ENCODE measurements at places on chromosomes 7 and 10.

GRCh38 chr7:40199076-40199802 lies 64.4 kb downstream of the SUGCT start:
- DNase-seq = no peak

DNA sequence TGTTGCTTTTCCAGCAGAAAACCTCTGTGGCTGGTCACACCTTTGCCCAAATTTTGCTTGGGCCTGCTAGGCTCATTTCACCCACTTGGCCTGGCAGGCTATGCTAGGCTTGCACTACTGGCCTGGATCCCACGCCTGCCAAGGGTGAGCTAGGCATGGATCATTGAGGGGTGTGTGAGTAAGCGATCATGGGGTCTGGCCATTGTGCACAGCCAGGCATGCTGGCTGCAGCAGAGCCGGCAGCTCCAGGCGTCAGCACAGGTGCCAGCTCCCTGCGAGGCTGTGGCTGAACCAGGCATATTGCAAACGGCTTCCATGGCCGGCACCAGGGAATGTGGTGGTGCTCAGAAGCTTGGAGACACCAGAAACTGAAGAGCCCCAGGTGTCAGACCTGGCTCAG lies 19.2 kb downstream of the CFAP70 start:
- DNase-seq = no peak

- DNase-seq = no peak
Observed at GRCh38 chr10:29648114-29648982, 13.6 kb upstream of the SVIL start.

DNA sequence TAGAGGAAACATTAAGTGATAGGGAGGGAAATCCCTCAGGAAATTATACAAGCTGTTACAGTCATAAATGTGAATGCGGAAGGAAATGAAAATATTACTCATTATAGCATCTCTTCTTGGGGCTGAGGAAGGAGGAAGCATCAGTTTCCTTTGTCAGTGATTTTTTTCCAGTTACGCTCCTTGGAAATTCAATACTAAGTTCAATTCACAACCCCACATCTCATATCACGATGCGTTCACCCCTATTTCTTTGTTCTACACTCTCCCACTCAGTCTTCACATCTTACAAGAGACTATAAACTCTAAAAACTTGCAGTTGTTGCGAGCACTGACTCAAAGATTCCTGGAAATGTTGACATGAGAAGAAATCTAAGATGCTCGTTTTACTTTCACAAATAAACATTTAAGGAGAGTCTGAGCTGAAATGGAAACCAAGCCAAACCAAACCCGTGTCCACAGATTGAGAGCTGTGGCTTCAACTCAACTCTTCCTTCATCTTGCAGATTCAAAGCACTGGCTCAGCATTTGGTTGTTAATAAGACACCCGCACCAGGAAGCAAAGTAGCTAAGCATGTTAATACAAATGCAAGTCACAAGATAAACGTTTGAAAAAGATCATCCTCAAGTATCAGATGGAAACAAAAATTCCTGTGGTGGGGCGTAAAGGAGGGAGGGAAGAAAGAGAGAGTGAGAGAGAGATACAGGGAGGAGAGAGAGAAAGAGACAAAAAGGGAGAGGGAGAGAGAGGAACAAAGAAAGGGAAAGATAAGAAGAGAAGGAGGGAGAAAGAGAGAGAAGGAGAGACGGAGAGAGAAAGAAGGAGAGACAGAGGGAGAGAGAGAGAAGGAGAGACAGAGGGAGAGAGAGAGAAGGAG lies 150.0 kb upstream of the RSU1 start:
- DNase-seq = no peak

DNA sequence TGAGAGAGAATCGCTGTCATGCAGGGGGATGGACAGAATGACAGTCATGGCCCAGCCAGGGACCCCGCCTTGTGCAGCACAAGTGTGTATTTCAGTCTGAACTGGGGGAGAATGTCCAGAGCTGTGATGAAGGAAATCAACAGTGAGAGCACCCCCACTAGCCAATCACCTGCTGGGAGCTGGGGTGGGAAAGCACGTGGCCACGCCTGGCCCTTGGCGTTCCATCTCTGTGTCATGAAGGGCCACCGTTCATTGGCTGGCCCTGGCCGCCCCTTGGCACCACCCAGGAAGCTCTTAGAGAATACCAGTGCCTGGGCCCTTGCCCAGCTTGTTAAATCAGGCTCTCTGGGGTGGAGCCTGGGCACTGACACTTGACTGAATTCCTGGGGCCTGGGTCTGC lies 22.8 kb downstream of the GRID1 start:
- DNase-seq = no peak

DNA sequence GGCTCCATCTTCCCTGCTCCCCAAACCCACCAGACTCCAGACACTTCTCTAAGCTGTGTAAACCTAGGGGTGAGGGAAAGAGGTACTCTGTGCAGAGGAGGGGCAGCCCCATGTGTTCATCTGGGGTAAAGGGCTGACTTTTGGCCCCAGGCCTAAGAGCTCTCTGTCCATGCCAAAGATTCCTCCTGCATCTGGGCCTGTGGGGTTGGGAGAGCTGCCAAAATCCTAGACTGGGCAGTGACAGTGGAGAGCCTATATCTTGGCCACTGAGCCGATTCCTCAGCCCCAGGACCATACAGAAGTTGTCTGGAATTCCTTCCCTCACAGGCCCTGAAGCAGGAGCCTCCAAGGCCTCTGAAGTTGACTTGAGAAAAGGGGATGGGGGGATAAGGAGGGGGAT lies 25.3 kb upstream of the LEP start:
- DNase-seq = no peak

DNA sequence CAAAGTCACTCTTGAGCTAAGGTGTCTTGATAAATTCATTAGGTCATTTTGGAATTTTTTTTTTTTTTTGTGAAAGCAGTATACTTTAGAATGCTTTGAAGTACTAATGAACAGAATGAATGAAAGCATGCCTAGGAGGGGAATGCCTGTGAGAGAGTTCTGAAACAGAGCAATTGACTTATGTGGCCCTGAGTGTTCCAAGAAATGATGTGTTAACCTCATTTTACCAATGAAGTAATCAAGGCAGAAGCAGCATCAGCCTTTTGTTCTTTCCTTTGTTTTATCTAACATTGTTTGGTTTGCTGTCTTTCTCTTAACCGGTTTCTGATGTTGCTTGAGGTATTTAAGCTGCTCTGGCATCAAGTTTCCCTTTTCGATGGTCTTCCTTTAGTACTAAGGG lies 154.6 kb upstream of the HGF start:
- no peak for DNase-seq

DNA sequence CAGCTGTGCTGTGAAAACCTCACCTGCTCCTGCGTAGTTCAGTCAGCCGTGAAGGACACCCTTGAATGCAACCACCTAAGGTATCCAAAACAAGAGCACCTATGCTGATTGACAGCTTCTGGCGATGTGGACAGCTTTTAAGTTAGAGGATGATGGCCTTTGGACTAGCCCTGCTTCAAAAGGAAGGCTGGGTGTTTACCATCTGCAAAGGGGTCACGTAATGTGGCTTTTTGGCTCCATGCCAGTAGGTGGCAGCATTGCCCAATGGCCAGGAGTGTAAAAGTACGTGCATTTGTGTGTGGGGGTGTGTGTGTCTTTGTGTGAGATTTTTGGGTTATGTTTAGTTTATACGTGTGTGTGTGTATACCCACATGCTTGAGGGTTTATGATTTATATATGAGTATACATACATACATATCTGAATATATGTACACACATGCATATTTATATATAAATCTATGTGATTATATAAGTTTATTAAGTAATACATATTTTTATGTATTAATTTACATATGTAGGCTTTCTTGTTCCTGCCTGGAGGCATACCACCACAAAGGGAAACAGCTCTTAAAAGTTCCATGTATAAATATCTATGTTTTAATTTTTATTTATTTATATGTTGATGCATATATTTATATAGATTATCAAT lies 236.3 kb upstream of the ANKRD30A start:
- DNase-seq = no peak

GRCh38 chr7:155597753-155598140 lies 46.7 kb upstream of the RBM33 start:
- DNase-seq = no peak

DNA sequence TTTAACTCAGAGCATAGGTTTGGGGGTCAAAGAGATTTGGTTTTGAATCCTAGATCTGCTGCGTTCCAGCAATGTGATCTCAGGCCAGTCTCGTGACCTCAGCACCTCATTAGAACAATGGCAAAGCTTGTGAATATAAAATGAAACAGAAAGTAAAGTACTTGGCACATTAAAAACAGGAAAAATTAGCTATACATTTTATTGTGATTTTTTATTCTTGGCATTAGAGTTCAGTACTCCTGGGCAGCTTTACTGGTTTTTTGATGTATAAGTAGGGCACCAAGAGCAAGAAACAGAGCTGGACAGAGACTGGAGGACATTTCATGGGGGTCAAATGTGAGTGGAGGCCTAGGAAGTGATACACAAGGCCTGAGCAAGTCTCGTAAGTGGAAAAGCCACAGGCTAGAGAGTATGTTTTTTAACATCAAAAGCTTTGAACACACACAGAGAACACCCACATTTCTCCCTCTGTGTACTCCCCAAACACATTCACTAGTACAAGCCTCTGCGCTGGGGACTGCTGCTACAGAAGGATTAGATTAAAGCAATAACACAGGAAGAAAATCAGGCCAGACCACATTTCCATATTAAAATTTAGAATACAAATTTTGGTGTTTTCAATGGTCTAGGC lies 157.2 kb upstream of the SLC25A13 start:
- DNase-seq = no peak

DNA sequence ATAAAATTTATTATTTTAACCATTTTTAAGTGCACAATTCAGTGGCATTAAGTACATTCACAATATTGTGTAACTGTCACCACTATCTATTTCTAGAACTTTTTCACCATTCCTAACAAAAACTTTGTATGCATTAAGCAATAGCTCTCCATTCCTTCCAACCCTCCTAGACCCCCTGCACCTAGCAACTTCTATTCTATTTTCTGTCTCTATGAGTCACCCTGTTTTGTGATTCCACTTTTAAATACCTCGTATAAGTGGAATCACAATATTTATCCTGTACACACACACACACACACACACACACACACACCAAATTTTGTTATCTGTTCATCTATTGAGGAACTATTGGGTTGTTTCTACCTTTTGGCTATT lies 89.2 kb downstream of the ARID5B start:
- DNase-seq = no peak

DNA sequence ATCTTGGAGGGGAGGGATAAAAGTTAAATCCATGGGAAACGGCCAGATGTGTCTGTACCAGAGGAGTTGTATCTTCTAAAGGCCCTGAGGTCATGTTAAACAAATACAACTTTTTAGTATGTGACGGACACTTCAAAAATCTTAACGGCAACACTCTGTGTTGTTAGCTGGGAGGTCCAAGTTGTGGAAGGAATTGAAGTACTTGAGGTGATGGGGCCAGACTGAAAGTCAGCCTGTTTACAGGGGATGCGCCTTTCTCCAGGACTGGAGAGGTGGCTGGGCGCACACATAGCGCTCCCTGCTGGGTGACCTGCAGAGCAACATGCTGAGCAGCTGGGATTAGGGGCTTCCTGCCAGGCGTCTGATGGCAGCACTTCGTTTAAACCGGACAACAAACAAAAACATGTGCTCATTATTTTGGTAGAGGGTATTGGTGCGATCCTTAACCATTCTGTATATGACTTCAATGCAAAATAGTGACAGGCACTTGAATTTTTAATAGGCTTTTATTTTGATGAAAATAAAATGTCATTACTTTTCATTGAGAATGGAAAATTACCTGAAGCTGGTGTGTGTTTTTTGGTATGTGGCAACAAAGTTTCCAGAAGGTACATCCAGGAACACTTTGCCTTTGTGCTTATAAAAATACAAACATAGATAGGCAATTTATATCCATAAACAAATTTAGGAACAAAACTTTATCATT lies 198.2 kb downstream of the MLLT10 start:
- no peak for DNase-seq

DNA sequence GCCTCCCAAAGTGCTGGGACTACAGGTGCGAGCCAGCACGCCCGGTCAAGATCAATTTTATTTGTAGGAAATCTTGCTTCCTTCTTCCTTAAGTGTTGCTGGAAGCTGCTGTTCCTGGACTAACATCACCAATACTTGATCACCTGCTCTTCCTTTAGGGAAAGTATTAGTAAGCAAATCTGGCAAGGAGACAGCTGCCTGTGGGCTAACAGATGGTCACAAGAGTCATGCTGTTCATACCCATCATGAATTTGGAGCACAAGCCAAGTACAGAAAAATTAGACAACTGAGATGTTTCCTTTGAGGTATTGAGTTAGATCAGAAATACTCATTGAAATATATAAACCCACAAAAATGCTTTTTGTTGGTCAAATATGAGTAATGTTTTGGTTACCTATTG lies 27.9 kb downstream of the BAIAP2L1 start:
- DNase-seq = no peak

GRCh38 chr10:125129076-125129458 lies 31.3 kb downstream of the CTBP2 start:
- DNase-seq = no peak

GRCh38 chr7:150412016-150412415 lies 32.9 kb downstream of the ZNF775 start:
- no peak for DNase-seq

- DNase-seq = peak; percentile 25
Observed at GRCh38 chr7:55534262-55534915, 37.9 kb downstream of the VOPP1 start.

DNA sequence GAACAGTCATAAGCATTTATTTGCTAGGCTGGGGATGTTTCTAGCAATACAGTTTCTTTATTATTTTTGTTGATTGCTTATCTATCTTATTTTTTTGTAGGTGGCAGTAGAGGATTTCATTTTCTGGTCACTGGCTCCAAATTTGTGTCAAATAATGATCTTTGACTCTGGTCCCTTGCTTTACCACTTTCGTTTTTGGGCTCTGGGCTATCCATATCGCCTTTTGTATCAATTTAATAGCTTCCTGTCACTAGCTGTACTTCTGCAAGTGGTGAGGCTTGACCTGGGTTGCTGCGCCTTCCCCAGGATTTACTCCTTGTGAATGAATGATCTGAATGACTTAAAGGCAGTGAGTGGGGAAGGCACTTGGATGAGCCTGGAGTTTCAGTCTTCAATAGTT lies 48.4 kb downstream of the MDFIC start:
- DNase-seq = no peak

- DNase-seq = no peak
Observed at GRCh38 chr10:122124808-122125207, 135.8 kb downstream of the TACC2 start.

- DNase-seq = no peak
Observed at GRCh38 chr7:81949306-81949705, 179.5 kb upstream of the HGF start.

GRCh38 chr7:80873140-80873539 lies 45.7 kb downstream of the SEMA3C start:
- DNase-seq = no peak

GRCh38 chr7:142569851-142570250 lies 179.4 kb upstream of the PRSS1 start:
- DNase-seq = no peak

Measured in central memory CD8-positive, alpha-beta T cell (primary cell).